KBM-7 (cell line): ENCODE measurements at places on chromosomes 2 and 18.

GRCh38 chr18:23072079-23072478, 63.2 kb upstream of the CABLES1 start:
- DNase-seq: no peak

GRCh38 chr18:2884706-2885285, 38.0 kb downstream of the EMILIN2 start:
- DNase-seq: no peak

- peak; percentile 67 for DNase-seq
Observed at GRCh38 chr2:171160956-171161740, 455 bp upstream of the TLK1 start.

DNA sequence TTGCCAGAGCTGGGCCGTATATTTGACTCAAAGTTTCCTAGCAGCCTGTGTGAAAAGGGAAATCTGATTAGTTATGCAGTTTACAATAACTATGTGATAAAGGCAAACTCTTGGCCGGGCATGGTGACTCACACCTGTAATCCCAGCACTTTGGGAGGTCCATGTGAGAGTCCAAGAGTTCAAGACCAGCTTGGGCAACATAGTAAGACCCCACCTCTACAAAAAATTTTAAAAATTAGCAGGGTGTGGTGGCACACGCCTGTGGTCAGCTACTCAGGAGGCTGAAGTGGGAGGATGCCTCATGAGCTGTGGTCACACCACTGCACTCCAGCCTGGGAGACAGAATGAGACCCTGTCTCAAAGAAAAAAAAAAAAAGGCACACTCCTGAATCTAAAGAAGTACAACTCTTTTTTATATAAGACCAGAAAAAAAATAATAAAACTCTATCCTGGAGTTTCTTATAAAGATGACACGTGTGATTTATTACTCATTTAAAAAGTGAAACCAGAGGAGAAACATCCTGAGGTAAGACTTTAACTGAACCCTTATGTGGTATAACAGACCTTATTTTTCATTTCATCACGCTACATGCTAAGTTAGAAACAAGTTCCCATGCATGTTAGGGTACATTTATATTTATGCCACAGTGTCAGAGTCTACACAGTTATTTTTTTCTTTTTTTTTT, 32.6 kb upstream of the KCMF1 start:
- DNase-seq: no peak

- DNase-seq: no peak
Observed at GRCh38 chr2:23423062-23423872, 38.3 kb downstream of the KLHL29 start.

- no peak for DNase-seq
Observed at GRCh38 chr2:88746929-88747490, 55.5 kb downstream of the RPIA start.

DNA sequence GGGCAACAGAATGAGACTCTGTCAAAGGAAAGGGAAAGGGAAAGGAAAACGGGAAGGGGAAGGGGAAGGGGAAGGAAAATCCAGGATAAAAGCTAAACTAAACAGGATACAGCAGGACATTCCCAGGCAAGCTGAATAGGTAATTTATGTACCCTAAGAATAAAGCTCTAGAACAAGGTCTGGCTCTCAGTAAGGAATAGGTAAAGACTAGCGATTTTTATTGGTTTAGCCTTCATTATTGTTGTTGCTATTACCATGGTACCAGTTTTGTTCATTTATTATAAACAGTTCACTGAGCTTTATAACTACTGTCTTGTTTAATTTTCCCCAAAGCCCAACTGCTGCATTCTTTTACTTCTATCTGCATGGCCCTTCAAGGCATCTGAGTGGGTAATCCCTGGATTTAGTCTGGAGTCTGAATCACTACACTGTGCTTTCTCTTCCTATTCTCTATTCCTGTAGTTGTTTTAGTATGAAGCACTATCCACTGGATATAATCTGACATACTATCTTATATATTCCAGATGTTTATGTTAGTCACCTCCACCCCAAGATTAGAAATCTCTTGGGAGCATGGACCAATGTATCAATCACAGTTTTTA, 127.1 kb upstream of the TANK start:
- DNase-seq: no peak

DNA sequence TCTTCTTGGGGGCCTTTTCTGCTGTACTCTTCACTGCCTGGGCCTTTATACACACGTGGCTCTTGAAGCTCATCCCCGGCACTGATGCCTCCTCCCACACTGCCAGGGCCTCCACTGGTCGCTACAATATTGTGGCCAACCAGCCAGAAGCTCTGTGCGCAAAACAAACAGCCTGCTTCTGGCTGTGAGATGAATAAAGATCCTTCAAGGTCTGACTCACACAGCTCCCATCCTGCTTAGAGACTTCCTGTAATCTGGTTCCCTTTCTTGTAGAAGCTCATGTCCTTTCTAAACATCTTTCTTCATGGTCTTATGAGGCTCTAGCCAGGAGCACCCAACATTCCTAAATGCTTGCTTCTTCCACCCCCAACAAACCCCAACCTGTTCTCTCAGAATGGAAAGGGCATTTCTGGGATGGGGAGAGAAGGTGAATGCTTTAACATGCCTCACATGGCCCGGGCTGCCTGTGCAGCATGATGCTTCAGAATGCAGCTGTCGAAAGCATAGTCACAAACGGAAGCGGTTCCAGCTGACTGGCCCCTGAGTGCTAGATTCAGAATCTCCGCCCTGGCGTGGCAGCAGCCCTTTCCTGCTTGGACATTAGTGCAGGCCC, 24.6 kb downstream of the NRP2 start:
- DNase-seq: peak; percentile 89

GRCh38 chr2:208320686-208321085, 54.6 kb downstream of the PIKFYVE start:
- DNase-seq: no peak

DNA sequence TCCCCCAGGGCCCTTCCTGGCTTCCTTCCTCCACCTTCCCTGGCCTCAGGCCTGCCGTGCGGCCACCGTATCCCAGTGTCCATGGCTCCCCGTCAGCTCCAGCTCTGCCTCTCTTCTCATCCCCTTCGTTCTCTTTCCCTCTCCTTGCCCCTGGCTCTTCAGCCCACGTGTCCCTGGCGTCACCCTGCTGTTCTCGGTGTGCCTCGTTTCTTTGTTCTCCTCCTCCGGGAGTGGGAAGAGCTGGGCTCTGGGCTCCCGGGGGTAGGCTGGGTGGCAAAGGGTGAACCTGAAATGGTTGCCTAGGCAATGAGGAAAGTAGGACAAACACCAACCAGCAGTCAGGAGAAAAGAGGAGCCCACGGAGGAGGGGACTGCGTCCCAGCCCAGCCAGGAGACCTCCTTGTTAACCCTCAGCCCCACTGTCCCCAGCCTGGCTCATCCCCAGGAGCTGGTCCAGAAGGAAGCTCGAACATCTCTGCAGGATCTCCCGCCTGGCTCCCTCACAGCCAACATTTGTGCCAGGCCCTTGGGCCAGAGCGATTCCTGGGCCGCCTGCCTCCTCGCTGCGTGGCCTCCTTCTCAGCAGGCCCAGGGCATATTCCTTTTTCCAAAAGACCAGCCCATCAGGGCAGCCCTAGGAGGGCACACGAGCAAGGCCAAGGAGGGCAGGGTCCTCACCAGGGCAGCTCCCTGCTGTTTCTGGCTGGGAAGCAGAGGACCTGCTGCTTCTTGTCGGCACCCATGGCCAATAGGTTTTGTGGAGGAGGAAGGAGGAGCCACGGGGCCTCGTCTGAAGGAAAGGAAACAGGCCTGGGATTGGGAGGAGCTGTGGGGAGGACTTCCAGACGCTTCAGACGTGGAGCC, 30.9 kb upstream of the DNMT3A start:
- DNase-seq: no peak

DNA sequence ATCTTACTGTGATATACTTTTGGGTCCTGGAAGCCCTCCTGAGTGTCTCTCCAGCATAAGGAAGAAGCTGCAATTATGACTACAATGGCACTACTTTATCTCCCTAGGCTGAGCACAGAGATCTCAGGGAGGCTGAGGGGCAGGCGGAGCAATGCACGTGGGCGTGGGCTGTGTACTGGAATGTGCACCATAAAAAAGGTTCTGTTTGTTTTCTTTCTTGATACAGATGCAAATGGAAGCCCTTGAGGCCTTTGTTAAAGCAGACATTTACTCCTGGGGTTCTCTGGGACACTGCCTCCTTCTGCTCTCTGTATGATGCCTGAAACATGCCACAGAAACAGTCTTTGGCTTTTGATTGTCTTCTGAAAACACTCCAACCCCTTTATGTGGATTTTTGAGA, 79.1 kb upstream of the DLX2 start:
- DNase-seq: no peak

DNA sequence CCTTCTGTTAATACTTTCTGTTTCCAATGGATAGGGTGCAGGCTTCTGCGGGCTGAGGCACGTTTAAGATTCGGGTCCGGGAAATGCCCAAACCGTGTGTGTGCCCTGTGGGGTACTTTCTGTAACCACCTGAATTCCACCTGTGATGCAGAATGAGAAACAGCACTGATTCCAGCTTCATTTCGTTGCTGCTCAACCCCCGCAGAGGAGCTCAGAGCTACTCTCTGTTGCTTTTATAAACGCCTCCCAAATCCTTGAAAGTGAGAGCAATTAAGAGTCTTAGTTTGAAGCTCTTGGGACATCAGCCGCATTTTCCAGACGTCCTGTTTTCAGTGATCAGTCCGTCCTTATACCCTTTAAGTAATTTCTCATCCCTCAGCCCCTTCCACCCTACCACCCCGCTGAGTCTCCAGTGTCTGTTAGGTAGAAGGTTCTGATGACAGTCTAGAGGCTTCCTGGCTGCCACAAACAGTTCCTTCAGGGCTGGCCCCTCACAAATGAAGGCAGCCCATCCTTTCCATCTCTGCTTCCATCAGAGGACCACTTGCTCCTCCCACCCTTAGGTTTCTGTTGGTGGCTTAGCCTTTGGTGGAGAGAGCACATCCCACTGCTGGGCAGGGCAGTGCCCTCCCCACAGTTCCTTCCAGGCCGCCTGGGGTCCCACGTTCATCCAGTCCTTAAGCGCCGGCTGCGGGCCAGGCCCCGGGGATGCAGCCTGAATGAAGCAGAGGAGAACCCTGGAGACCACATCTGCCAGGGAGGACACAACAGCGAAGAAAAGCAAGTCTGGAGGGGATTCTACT, 230.1 kb downstream of the SEPTIN10 start:
- DNase-seq: no peak

GRCh38 chr2:232787806-232788205, 11.4 kb upstream of the KCNJ13 start:
- DNase-seq: no peak

- DNase-seq: no peak
Observed at GRCh38 chr2:237490009-237490711, 3.1 kb downstream of the MLPH start.

- no peak for DNase-seq
Observed at GRCh38 chr2:14654835-14655282, 22.3 kb downstream of the LRATD1 start.

DNA sequence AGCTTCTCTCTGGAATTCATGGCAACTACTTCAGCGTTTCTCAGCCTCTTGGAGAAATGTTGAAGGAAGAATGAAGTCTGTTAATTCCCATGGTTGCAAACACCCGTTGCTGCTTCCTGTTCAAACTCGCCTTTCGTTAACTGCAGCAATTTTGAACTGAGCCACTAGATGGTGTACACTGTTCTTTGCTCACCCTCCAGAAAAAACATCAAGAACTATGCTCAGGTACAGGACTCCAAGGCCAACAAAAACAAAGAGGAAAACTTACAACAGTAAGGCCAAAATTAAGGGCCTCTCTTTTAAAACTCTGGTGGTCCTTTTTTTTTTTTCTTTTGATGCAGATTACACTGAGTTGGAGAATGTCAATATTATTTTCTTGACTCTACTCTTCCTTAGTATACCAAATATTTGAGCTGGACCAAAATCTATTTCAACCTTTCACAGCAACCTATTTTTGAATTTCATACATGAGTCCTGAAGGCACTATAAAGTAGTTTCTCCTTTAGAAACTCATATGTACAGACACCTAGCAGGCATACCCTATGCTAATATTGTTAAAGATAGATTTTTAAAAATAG, 58.2 kb downstream of the KLHL14 start:
- peak; percentile 86 for DNase-seq
